Peyer's patch (tissue), 4 donors: ENCODE measurements at places on chromosomes 11 and 22. TPM values are rescaled to one million over a fixed set of nuclear protein-coding genes. Genes with fewer than 3 reads are reported as not detected.

GRCh38 chr11:47857892-47858543 lies 9.9 kb upstream of the NUP160 start:
- no peak for DNase-seq

The TRIM51 gene
- total RNA-seq = not detected

- DNase-seq = no peak
Observed at GRCh38 chr11:106446955-106447354, 369.5 kb downstream of the AASDHPPT start.

GRCh38 chr22:25077964-25078363 lies 121.7 kb upstream of the CRYBB3 start:
- DNase-seq = no peak

GRCh38 chr11:614021-614622 lies 1.6 kb downstream of the IRF7 start:
- DNase-seq = no peak

The AGBL2 gene
- 17.4 TPM for total RNA-seq

GRCh38 chr11:109046284-109046992 lies 375.6 kb upstream of the C11orf87 start:
- no peak for DNase-seq

The DTX4 gene
- total RNA-seq = 41.3 TPM

- peak; percentile 79 for DNase-seq
Observed at GRCh38 chr11:69912911-69913451, 93.8 kb upstream of the FGF3 start.

The TNKS1BP1 gene
- total RNA-seq = 149 TPM

DNA sequence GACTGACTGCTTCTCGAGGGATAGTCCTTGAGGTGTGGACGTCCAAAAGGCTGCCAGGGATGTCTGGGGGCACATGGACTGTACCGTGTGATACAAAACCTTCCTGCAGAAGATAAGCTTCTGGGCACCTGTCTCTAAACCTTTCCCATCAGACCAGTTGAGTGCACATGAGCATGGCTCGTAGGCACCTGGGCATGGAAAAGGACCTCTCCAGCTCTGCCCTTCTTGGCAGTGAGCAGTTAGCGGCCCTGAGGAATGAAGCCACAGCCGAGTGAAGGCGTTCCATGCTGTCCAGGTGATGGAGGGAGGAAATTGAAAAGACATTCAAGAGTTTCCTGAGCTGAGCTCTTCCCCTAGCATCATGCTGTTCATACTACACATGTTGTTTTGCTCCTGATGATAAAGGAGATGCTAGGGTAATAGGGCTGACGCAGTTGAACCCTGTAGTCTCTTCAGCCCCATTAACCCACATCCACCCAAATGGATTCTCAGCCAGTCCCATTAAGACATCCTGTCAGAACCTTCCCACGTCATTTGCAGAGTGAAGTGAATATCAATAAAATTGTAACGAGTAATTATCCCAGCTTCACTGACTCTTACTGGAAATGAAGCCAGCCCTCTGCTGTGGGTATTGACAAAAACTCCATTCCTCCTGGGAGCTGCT lies 138.6 kb downstream of the KIRREL3 start:
- no peak for DNase-seq

The GPR83 gene
- total RNA-seq = not detected

GRCh38 chr11:79488286-79488685 lies 47.5 kb upstream of the TENM4 start:
- no peak for DNase-seq

The ZC3H12C gene
- 5.7 TPM for total RNA-seq

DNA sequence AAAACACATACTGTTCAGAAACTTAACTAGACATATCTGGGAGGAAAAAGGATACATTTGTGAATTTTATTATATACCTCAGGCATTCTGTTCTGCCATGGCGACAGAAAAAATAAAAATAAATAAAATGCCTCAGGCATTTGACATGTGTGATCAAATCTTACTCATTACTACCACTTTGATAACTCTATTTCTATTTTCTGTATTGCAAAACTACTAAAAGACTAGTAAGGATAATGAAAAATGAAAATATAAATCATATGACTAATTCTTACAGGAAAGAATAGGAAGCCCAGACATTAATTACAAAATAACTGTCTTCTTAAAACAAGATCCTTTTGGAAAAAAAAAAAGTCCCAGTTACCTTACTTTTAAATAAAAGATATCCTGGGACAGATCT lies 5.3 kb downstream of the PICALM start:
- DNase-seq = no peak

The KRTAP5-7 gene
- total RNA-seq = not detected

DNA sequence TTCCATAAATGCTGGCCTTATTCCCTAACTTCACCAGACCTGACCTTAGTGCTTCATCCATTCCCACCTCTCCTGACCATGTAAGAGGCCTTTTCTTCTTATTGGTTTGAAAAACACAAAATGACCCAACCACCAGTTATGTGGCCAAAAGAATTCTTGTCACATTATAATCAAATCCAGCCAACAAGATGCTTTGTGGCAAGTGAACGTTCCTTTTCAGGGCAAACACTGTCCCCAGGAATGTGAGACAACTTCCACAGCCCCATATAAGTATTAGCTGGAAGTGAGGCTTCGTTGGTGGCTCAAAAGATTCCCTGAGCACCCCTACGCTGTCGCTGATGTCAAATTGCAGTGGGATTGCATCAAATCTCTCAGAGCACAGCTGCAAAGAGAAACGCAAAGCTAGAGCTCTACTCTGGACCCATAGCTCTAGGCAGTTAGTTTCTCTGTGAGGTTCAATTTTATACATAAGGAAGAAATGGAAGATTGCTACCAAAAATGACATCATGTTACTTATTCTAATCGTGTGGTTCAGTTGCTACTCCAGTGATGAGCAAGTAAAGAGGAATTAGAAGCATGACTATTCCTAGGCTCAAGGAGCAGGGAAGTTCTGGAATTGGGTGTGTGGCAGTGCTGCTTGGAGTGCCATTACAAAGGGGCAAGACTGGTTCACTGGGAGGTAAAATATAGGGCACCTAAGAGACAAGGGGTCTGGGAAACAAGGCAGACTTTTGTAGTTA lies 26.1 kb downstream of the GLYATL1 start:
- DNase-seq = no peak

DNA sequence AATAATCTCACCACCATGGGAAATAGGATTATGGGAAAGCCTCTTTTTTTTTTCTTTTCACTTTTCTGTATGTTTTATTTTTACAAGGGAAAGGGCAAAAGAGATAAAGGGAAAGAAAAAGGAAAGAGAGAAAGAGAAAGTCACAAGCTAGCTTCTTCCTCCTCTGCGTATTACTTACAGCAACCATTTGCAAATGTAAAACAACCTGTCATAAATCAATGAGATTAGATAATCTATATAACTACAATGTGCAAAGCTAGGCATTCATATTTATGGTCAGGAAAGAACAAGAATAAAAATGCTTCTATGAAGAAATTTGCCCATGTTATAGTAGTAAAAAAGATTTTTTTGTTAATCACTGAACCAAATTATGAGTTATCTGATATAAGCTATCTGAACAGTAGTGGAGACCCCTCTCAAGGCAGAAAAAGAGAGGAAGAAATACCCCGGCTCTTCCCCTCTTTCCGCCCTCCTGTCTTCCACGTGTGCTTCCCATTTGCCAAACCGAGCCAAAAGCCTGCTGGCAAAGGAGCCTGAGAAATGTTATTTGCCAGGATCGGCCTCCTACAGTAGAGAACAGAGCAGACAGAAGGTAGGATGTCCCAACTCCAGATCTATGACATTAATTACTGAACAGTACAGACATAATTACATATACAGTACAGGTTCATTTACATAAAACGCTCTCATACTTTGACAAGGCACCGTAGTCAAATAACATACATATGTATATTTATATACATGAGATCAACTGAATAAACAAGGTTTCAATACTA lies 50.2 kb downstream of the ARHGAP32 start:
- DNase-seq = no peak

DNA sequence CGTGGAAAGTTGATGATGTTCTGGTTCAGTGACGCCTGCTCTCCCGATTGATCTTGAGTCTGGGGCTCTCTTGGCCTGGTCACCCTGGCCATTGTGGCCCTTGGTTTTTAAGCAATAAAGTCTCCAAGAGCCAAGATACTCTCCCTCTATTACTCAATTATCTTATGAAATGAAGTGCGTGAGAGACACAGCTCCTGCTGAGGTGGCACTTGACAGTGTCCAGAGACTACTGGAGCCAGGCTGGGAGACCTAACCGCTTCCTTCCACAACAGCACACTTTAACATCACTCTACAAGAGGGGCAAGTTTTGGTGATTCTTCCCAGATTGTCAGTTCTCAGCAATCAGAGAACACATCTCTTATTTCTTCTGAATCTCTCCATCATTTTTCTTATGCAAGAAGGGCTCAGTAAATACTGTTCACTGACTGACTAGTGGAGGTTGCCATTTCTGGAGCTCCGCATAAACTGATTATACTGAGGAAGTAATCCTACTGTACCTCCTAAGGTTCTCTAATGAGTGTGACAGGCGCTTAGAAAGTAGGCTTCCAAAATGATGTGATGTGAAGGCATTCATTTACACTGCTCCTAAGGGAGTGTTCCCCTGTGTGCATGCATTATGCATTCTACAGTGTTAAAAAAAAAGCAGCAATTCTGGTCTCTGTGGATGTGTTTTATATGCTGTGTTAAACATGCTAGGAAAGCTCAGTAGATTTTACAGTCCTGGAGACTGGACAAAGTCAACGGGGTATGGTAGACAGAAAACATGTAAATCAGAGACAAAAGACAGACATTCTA lies 968.0 kb downstream of the OPCML start:
- DNase-seq = no peak

The BCO2 gene
- total RNA-seq = 29.7 TPM

- DNase-seq = no peak
Observed at GRCh38 chr11:78350646-78351165, 66.9 kb downstream of the GAB2 start.

The ANKK1 gene
- not detected for total RNA-seq

- no peak for DNase-seq
Observed at GRCh38 chr11:78318321-78319114, 99.1 kb downstream of the GAB2 start.

- DNase-seq = no peak
Observed at GRCh38 chr11:16097543-16097942, 258.8 kb downstream of the SOX6 start.

DNA sequence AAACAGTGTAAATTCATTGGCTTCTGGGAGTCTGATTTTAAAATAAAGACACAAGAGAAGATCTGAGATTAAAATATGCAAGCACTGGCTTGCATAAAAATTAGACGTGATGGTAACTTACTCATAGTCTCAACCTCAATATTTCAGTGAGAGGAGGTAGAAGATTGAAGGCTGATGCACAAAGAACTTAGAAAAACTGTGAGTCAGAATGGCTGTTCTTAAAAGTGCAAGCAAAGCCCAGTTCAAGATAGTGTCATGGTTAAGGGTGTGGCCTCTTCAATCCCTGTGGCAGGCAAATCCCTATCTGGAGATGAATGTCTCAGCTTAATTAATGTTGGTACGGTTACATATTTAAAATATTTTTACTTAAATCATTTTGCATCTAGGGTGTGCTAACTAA lies 33.6 kb upstream of the FIBIN start:
- no peak for DNase-seq

The C11orf16 gene
- not detected for total RNA-seq

DNA sequence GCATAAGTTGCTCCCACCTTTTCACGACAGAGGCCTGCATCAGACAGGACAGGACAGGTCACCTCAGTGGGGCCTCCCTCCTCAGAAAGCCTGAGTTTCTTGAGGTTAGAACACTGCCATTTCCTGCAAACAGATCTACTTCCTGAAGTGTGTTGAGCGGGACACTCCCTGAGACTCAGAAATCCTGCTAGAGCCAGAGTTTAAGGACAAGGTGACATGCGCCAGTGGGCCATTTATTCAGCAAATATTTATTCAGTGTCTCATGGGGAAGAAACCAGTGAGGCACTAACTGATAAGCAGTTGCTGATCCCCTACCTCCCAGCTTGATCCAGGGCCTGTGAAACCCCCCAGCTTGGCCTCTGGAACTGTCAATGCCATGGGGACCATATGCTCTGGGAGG lies 454.6 kb downstream of the SOX6 start:
- no peak for DNase-seq

- DNase-seq = peak; percentile 29
Observed at GRCh38 chr22:19518635-19519034, 5.6 kb downstream of the CLDN5 start.

DNA sequence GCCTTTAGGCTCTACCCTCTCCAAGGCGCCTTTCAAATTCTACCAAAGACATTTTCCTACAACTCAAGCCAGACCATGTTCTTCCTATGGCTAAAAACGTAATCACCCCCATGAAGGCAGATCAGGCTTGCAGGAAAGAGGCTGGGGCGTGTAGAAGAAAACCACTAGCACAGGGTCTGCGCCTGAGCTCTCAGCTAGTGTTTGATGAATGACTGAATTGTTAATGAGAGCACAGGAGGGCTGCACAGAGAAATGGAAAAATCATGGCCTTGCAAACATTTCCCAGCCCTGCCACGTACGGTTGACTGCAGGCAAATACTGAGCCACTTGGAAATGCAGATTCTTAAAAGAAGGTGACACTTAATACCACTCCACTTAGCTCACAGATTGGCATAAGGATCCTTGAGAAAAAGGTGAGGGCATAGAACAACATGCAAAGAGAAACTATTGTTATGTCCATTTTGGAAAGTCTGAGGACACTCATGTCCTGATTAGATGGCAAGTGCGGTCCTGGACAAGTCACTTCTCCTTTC lies 148.6 kb downstream of the NXPE2 start:
- DNase-seq = no peak

The SERPING1 gene
- total RNA-seq = 111 TPM

DNA sequence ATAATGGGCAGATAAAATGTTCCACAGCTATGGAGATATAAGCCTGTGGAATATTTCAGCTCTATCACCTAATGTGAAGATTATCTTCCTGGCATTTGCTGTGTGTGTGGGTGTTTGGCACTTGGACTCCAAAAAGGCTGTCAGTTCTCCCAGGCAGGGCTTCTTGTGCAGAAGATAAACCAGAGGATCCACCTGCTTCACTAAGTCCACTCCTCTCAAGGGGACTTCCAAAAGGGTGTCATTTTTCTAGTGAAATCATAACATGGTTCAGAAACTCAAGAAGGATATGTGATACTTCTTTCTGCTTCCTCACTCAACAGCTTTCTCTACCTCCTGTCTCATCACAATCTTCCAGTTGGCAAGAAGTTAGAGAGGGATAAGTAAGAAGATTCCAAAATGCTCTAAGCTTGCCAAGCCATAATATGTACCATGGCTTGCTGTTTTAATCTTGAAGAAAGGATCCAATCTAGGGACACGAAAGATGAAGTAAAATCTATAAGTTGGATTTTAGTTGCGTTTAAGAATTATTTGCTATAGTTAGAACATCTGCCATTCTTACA lies 206.2 kb upstream of the MTMR2 start:
- no peak for DNase-seq

The CTSF gene
- total RNA-seq = 24.3 TPM

- no peak for DNase-seq
Observed at GRCh38 chr11:76455931-76456330, 11.1 kb downstream of the EMSY start.

GRCh38 chr22:49234459-49234858 lies 593.2 kb downstream of the BRD1 start:
- DNase-seq = no peak

- no peak for DNase-seq
Observed at GRCh38 chr11:113593698-113594308, 112.3 kb downstream of the TMPRSS5 start.
